ENCODE measurements at places on chromosomes 1 and 21. TPM values are rescaled to one million over a fixed set of nuclear protein-coding genes. Genes with fewer than 3 reads are reported as not detected.

- no peak for DNase-seq
- no peaks in the 10 kb centered on the region for H3K4me1 ChIP-seq
- peaks cover 21% of the 10 kb centered on the region for H3K36me3 ChIP-seq
- no peak overlapping the region for H3K27ac ChIP-seq
These were observed 40.0 kb downstream of the ZNF678 start for GRCh38 chr1:227603327-227603726.

Gene GJB3
- not detected for total RNA-seq

- H3K27me3 ChIP-seq = no peaks in the 10 kb centered on the region
- no peaks in the 10 kb centered on the region for H3K36me3 ChIP-seq
- DNase-seq = no peak
- H3K4me3 ChIP-seq = no peak overlapping the region
These were observed 38.0 kb downstream of the CD58 start for GRCh38 chr1:116532671-116533428.

DNA sequence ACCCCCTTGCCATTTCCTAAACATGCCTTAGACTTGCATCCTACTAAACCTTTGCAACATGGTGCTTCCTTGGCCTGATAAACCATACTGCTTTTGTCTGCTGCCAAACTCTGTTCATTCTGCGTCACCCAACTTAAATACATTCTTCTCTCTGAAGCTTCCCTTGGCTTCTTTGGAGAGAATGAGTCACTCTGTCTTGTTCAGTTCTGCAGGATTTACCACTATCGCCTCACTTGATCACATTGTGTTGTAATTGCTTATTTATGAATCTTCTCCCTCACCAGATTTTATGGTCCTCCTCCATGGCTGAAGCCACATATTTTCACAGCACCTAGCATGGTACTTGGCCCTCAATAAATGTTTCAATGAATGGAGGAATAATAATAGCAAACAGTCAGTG, 21.7 kb upstream of the TUT4 start:
- no peaks in the 10 kb centered on the region for H3K27me3 ChIP-seq
- H3K36me3 ChIP-seq = no peaks in the 10 kb centered on the region
- H3K4me3 ChIP-seq = no peak overlapping the region
- H3K27ac ChIP-seq = no peak overlapping the region

GRCh38 chr1:224065455-224065854, 48.5 kb upstream of the FBXO28 start:
- H3K27me3 ChIP-seq = 0 out of 2 replicates have a peak, but pooled peaks cover 2% of the 10 kb centered on the region
- H3K36me3 ChIP-seq = no peaks in the 10 kb centered on the region
- H3K27ac ChIP-seq = no peak overlapping the region
- no peak overlapping the region for H3K4me3 ChIP-seq
- no peak for DNase-seq

DNA sequence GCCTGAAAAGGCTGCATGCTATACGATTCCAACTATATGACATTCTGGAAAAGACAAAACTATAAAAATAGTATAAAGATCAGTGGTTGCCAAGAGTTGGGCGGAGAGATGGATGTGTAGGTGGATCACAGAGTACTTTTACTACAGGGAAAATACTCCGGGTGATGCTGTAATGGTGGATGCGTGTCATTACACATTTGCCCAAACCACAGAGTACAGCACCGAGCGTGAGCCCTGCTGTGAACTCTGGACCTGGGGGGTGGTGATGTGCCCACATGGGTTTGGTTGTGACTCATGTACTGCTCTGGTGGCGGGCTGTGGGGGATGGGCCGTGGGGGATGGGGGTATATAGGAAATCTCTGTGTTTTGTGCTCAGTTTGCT, 162.7 kb upstream of the COL6A1 start:
- no peaks in the 10 kb centered on the region for H3K4me1 ChIP-seq
- no peak overlapping the region for H3K4me3 ChIP-seq
- no peaks in the 10 kb centered on the region for H3K27me3 ChIP-seq

DNA sequence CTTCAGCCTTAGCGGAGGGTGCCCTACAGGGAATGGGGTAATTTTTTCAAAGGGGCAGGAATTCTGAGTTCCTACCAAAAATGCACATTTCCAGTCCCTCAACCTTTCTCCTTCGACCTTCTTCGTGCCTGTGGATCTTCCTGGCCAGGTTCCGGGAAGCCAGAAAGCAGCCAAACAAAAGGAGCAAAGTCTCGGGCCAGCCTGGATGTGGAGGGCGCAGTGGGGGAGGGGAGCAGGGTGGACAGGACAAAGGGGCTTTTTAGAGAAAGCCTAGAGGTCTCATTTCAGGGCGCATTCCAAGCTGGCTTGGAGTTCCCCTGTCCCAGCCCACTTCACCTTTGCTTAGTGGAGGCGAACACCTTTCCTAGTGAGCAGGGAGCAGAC, 2.9 kb upstream of the INAVA start:
- no peaks in the 10 kb centered on the region for H3K36me3 ChIP-seq
- H3K27me3 ChIP-seq = no peaks in the 10 kb centered on the region
- H3K27ac ChIP-seq = no peak overlapping the region
- H3K4me3 ChIP-seq = no peak overlapping the region

DNA sequence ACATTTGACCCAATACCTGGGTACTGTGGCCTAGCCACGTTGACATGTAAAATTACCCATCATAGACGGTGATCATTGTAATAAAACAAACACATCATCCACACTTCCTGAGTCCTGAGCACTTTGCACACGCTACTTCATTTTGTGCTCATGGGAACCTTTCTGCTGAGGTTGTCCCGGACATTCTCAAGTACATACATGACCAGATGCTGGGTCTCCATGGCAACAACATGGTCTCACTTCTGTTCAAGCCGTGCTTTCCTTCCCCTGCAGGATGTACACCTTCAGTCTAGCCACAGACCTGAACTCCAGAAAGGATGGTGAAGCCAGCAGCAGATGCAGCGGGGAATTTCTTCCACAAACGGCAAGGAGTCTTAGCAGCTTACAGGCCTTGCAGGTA, 22.7 kb downstream of the UBASH3A start:
- H3K36me3 ChIP-seq = no peaks in the 10 kb centered on the region
- 0 out of 2 replicates have a peak, but pooled peaks cover 3% of the 10 kb centered on the region for H3K4me1 ChIP-seq
- no peaks in the 10 kb centered on the region for H3K27me3 ChIP-seq
- H3K4me3 ChIP-seq = no peak overlapping the region
- no peak overlapping the region for H3K27ac ChIP-seq
- no peak for DNase-seq

Gene REN
- not detected for total RNA-seq

DNA sequence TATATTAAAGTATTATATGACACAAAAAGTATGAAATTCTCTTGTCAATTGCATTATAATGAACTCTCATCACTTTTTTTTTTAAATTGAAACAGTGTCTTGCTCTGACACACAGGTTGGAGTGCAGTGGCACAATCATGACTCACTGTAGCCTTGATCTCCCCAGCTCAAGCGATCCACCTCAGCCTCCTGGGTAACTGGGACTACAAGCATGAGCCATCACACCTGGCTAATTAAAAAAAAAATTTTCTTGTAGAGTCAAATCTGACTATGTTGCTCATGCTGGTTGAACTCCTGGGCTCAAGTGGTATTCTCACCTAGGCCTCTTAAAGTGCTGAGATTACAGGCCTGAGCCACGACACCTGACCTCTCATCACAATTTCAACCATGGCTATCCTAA, 259.3 kb downstream of the S1PR1 start:
- no peaks in the 10 kb centered on the region for H3K36me3 ChIP-seq
- H3K4me1 ChIP-seq = no peaks in the 10 kb centered on the region
- no peak overlapping the region for H3K27ac ChIP-seq
- H3K4me3 ChIP-seq = no peak overlapping the region
- no peaks in the 10 kb centered on the region for H3K27me3 ChIP-seq

Gene RIMKLA
- 2.1 TPM for total RNA-seq

DNA sequence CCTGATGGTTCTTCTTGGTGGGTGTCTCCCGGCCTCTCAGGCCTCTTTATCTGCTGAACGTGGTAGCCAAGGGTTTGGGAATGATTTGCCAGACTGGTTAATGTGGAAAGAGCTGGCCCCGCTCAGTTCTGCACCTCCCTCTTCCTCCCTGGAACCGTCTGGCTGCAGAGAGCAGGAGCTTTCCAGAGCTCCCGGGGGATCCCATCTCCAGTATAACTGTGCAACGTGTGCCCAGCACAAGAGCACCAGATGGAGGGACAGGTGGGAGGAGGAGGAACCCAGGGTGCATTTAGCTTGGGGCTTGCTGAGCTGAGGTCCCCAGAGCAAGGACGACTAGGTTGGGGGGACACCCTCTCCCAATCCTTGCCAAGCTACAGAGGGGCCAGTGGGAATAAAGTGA, 5.0 kb downstream of the TFF1 start:
- no peak for DNase-seq
- H3K4me3 ChIP-seq = no peak overlapping the region
- H3K27ac ChIP-seq = no peak overlapping the region
- H3K36me3 ChIP-seq = no peaks in the 10 kb centered on the region

GRCh38 chr1:18948913-18949685, 7.4 kb downstream of the IFFO2 start:
- H3K27ac ChIP-seq = no peak overlapping the region
- no peak overlapping the region for H3K4me3 ChIP-seq
- DNase-seq = no peak
- H3K36me3 ChIP-seq = no peaks in the 10 kb centered on the region
- H3K27me3 ChIP-seq = no peaks in the 10 kb centered on the region

DNA sequence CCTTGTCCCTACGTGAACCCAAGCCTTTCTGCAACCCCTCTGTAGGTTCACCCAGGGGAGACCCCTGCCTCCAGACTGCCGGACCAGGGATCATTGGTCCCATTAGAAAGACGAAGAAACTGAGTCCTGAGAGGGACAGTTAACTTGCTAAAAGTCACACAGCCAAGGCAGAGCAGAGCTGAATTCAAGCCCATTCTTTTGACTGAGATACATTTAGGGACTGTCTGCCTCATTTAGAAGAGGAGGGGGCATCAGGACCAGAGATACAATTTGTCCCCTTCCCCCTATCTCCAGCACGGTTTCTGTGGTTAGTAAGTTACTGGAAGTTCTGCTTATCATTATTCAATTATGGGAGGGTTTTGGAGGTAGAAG, 19.1 kb downstream of the KCNQ4 start:
- H3K4me1 ChIP-seq = peaks cover 98% of the 10 kb centered on the region
- DNase-seq = peak; percentile 80
- H3K4me3 ChIP-seq = peak overlapping the region; percentile 51
- peak overlapping the region; percentile 100 for H3K27ac ChIP-seq
- H3K27me3 ChIP-seq = no peaks in the 10 kb centered on the region
- no peaks in the 10 kb centered on the region for H3K36me3 ChIP-seq

DNA sequence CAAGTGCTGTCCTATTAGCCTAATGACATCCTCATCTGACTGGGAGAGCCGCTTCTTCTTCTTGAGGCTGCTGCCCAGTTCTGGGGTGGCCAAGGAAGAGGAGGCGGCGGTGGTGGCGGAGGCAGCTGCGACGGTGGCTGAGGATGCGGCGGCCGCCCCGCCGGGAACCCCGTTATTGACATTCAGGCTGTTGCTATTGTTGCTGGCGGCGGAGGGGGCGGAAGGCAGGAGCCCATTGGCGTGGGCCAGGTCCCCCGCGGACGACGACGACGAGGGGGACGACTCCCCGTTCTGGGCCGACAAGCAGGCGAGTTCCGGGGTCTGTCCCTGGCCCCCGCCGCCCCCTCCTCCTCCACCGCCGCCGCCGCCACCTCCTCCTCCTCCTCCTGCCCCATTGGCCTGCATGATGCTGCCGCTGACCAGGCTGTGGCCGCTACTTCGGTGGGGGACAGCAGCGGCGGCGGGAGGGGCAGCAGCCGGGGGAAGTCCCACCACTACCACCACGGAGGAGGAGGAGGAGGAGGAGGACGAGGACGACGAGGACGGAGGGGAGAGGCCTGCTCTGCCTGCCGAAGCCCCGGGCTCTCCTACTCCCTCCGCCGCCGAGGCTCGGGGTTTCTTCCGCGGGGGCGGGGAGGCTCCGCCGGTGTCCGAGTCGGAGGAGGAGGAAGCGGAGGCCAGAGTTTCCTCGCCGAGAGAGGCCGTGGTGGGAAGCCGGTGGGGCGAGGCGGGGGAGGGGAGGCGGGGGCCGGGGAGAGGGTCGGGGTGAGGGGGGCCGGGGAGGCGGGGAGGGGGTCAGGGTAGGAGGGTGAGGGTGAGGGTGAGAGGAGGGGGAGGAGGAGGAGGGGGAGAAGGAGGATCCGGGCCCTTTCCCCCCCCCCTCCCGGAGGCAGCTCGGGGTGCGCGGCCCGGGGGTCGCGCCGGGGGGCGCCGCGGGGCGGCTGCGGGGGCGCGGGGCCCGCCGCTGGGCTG, 610 bp downstream of the WDR26 start:
- peak; percentile 60 for DNase-seq
- no peaks in the 10 kb centered on the region for H3K27me3 ChIP-seq
- H3K4me3 ChIP-seq = peak overlapping the region; percentile 80
- peaks cover 54% of the 10 kb centered on the region for H3K4me1 ChIP-seq

DNA sequence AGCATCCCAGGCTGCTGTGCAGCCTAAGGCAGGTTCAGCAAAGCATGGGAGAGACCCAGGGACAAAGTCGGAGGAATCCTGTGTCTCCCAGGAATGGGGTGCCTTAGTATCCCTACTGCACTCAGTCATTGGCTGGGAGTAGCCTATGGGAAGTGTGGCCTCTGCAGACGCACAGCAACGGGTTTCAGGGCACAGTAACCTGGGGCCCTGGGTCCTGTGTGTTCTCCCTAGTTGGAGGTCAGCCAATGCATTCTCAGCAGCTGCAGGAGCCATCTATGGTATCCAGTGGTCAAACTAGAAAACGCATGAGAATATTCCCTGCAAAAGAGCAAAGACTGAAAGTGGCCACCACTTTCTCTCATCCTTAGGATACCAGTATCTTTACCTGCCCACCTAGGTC, 13.7 kb upstream of the C1orf21 start:
- no peak overlapping the region for H3K4me3 ChIP-seq
- H3K4me1 ChIP-seq = no peaks in the 10 kb centered on the region
- no peaks in the 10 kb centered on the region for H3K27me3 ChIP-seq
- DNase-seq = no peak
- H3K27ac ChIP-seq = no peak overlapping the region
- no peaks in the 10 kb centered on the region for H3K36me3 ChIP-seq

Gene TCEANC2
- total RNA-seq = 10.6 TPM

Gene SV2A
- total RNA-seq = not detected

GRCh38 chr1:179709841-179710329, 33.2 kb upstream of the FAM163A start:
- 0 out of 2 replicates have a peak, but pooled peaks cover 2% of the 10 kb centered on the region for H3K27me3 ChIP-seq
- DNase-seq = no peak
- H3K4me1 ChIP-seq = 0 out of 2 replicates have a peak, but pooled peaks cover 2% of the 10 kb centered on the region
- H3K4me3 ChIP-seq = no peak overlapping the region
- no peaks in the 10 kb centered on the region for H3K36me3 ChIP-seq

GRCh38 chr1:119046785-119047438, 58.8 kb upstream of the TBX15 start:
- no peaks in the 10 kb centered on the region for H3K27me3 ChIP-seq
- H3K4me3 ChIP-seq = no peak overlapping the region
- H3K27ac ChIP-seq = no peak overlapping the region
- H3K4me1 ChIP-seq = peaks cover 12% of the 10 kb centered on the region
- no peaks in the 10 kb centered on the region for H3K36me3 ChIP-seq
- DNase-seq = no peak

Gene TNFRSF1B
- total RNA-seq = not detected

Data from Karpas-422 (cell line).